NCI-H1092 treated with DMSO at 0.1 percent for 48 hours (cell line): ENCODE measurements at places on chromosomes 4 and X.

DNA sequence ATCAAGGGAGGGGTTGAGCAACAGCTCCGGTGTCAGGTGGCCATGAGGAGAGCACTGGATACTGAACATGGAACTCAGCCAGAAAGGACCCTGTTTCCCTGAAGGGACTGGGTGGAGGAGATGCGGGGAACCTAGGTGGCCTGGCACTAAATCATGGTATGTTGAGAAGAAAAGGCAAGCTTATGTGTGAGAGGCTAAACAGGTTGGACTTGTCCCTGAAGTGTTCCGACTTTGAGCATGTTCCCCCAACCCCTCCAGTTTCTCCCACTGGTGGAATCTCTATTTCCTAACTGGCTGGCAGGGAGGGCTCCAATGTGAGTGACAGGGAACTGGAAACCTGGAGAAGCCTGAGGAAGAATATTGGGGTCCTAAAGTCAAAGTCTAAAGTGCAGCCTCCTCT lies 69.5 kb downstream of the PLAC1 start:
- DNase-seq = no peak

DNA sequence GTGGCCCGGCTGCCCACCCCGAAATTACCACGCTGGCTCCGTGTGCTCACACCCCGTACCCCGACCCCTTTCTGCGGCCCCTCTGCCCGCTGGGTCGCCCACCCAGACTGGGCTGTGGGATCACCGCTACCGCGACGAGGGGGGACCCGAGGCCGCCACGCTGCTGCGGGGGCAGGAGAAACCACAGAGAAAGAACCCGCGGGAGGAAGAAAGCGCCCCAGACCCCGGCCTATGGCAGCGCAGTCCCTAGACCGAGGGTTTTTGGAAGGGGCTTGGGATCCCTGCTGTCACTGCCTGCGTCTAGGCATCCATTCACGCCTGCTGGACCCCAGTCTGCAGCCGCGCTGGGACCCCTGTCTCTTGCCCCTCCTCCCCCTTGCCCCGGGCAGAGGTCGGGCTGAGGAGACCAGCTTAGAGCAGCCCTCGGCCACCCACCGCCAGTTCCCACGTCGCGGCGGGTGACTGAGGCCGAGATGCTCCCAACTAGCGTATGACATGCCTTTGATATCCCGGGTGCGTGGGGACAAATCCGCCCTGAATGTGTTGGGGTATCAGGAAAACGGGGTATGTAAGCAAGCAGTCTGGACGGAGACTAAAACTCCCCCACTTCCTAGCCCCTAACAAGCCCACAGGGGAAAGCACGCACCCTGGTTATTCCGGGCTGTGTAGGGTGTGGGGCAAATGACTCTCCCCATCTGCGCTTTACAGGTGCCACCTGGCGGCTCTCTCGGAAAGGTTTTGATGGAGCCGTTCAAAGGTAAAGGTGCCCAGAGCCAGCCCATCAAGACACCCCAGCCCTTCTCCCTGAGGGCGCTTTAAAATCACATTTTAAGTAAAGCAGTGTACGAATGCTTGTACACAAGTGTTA lies 862 bp upstream of the INPP4B start:
- peak; percentile 18 for DNase-seq

DNA sequence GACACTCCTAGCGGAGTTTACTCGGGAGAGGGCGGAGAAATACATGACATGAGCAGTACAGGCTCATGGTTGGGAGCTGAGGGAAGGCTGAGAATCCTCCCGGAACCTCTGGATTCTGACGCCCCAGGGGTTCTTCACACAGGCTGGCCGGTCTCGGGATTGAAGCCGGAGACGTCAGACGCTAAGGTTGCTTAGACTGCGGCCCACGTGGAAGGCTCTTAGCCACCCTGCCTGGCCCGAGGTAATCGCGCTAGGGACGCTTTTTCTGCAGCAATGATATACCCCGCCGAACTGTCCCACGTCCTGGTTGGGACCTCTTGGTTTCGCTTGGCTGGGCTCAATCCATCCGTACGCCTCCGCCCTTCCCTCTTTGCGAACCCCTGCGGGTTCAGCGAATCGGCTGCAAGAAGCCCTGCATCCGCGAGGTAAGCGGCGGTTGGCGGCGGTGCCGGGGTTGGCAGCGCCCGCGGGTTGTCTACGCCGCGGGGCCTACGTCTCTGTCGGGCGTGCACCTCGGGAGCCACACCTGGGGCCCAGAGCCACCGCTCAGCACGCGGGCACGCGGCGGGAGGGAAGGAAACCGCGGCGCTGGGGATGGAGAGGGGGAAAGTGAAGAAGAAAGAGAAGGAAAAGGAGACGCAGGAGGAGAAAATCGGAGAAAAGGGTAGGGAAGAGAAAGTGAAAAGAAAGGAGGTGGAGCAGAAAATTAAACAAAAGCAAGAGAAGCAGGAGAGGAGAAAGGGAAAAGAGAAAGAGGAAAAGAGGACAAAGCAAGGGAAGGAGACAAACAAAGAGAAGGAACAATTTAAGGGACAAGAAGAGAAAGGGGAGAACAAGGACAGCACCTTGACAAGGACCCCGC lies at the start of gene ARL9:
Gene ARL9, plus strand, starts transcription at position 523 of the 862 bp plus-strand sequence. Its CDS starts 72 bp downstream, at position 595.
- DNase-seq = peak; percentile 41

GRCh38 chr4:74377714-74378113 lies 12.8 kb downstream of the EREG start:
- no peak for DNase-seq

DNA sequence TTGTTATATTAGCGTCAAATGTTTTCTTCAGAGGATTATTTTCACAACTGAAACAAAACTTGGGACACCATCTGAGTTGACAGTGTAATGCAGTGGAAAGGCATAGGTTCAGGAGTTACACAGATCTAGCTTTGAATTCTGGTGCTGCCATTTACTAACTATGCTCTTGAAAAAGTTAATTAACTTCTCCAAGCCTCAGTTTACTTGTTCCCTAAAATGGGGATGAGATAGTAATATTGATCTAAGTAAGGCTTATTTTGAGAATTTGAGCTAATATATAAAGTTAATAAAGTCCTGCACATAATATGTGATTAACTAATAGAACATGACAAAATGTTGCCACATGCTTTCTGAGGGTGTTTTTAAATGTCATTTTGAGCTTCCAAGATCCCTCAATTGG lies 112.6 kb downstream of the FRAS1 start:
- no peak for DNase-seq

DNA sequence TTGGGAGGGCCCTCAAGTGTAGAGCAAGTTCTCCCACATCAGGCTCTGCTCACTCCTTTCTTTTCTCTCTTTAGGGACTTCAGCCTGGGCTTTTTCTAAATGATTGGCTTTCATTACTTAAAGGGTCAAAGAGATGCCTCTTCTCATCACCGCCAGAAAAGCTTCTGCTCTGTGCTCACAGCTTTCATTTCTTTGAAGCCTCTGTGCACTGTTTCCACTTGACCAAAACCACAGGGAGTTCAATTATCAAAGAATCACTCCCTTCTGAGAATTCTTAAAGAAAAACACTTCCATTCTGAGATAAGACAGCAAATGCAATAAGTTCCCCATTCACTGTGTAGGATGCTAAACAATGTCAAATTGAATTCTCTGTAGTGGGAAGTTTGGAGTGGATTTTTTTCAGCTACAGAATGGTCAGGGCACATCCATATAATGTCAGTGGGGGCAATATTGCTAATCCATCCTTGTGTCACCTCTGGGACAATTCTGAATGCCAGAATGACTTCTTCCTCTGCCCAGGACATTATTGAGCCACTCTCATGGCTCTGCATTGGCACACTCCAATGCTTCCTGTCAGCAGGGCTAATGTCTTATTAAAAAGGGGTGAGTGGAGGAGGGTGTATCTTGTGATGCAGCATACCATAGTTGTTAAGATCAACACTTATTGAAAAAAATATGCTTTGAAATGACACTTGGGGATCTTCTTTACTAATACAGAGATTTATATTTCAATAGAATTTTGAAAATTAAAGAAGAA lies 217.6 kb downstream of the SNCA start:
- no peak for DNase-seq

DNA sequence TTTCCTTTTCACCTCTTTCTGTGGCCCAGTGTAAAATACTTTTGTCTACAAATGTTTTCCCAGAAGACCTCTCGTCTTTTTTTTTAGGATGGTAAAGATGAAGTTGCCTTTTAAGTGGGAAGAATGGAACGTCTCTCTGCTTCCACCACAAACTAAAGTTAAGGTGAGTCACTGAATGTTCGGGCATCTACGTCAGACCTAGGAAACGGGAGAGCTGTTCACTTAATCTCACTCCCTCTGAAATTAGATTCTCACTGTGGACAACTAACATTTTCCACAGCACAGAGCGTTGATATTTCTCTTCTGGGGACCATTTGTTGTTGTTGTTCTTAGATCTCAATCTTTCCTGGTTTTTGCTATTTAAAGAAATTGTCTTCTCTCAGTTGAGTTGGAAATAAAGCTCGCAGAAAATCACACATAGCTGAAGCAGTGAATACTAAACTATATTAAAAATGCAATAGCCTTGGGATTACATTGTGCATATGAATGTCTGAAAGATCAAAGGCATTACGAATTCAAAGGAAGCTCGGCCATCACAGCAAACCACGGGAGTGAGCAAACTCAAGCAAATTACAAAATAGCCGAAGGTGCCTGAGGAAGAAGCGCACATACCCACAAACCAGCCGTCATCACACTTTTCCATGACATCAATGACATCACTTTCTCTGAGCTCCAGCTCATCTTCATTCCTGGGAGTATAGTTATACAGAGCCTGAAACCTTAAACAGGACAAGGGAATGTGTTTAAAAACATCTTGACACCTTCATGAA lies 53.9 kb upstream of the PDLIM3 start:
- DNase-seq = no peak

DNA sequence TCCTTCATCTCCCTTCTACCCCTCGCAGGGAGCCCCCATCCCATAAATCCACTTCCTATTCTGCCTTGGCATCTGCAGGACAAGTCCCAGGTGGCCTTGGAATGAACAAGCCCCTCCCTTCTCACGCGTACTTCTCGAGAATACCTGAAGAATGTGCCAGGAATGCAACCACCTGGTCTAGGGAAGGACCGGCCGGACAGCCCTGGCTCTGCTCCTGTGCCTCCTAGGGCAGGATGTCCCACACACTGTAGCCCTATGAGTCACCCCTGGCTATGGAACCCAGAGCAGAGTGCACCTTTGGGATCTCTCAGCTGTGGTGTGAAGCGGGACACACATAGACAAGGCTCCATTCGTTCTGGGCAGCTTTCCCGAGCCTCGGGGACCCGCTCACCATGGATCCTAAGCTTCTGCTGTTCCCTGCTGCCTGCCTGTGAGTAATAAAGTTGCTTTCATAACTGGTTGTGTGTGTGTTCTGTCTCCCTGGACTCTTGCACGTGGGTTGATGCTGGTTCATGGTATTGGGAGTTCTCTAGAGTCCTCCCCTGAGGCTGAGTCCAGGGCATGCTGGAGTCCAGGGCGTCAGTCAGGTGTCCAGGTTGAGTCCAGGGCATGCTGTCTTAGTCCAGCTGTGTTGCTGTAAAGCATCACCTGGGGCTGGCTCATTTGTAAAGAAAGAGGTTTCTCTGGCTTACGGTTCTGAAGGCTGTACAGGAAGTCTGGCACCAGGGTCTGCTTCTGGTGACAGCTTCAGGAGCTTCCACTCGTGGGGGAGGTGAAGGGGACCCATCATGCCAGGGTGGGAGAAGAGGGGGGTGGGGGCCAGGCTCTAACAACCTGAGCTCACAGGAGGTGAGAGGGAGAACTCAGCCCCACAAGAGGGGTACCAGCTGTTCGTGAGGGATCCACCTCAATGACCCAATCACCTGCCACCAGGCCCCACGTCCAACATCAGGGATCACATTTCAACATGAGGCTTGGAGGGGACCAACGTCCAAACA lies 7.4 kb upstream of the PDE6B start:
- no peak for DNase-seq

DNA sequence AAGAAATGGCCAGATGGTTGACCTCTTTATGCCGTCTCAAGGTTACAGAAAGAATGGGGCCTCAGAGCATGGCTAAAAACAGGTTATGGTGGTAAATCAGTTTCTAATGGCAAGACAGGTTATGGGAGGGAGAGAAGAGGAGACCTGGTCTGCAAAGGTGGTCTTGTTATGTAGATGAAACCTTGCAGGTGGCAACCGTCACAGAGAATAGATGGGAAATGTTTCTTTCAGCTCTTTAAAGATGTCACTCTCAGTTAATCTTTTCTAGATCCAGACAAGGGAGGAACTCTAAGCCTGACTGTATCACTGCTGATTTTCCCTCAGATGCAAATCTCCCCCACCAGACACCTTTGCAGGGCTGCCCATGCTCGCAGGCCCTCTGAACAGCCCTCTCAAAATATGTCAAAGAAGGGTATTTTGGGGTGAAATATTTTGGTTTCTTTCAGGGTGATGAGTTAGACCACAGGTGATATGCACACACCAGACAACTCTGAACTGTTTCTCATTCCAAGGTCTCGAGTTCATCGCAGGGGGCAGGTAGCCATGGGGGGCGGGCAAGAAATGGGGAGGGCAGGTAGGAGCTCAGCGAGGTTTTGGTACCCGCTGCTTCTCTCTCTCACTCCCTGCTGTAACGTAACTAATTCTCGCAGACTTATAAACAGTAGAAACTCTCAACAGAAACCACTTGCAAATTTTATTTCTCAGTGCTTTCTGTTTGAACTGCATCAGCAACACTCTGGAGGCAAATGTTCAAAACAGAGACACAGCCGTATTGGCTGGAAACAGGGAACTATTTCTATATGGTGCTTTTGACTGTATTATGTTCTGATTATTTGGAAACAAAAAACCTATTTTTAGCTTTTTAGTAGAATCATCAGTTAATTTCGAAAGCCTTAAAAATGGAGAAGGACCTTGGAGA lies 32.4 kb downstream of the CASP3 start:
- no peak for DNase-seq

DNA sequence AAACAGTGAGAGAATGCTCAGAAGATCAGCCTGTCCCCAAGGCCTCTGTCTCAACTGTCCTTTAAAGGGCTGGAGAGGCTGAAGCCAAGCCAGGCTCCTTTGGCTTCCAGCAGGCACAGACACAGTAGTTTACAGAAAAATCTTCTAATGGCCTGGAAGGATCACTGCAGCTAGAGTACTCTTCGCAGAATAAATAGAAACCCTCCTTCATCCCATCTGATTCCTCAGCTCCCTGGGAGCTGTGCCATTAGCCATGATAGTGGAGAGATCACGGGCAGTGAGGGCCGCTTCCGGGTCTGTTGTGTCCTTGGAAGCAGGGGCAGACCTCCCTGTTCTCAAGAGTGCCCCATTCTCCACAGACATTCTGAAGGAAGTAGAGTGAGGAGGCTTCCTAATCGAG lies 63.1 kb downstream of the CCNI start:
- no peak for DNase-seq
